Fibroblast of mammary gland (primary cell): ENCODE measurements at places on chromosomes 3 and 15.

GRCh38 chr15:80060356-80061006 is 1.0 kb downstream of the ZFAND6 start:
- DNase-seq = peak; percentile 64

- peak; percentile 77 for DNase-seq
Observed at GRCh38 chr15:81256916-81257315, 60.2 kb downstream of the IL16 start.

DNA sequence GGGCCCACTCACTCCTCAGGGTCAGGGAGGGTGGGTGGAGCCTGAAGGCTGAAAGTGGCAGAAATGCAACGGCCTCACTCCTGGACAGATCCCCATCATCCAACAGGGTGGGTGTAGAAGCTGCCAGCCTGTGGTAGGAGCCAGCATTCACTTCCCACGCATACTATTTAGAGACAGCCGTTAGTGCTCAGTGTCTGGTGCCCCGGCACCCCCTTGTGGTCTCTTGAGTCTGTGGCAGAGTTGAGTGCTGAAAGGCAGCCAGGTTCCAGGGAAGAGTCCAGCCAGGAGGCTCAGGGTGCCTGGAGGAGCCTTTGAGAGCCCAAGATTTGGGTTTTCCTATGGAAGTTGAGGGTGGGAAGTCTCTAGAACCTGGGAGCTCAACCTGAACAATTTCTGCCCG is 2.1 kb upstream of the GNAT1 start:
- DNase-seq = peak; percentile 77

GRCh38 chr15:101481917-101482525 is 7.5 kb downstream of the PCSK6 start:
- no peak for DNase-seq

DNA sequence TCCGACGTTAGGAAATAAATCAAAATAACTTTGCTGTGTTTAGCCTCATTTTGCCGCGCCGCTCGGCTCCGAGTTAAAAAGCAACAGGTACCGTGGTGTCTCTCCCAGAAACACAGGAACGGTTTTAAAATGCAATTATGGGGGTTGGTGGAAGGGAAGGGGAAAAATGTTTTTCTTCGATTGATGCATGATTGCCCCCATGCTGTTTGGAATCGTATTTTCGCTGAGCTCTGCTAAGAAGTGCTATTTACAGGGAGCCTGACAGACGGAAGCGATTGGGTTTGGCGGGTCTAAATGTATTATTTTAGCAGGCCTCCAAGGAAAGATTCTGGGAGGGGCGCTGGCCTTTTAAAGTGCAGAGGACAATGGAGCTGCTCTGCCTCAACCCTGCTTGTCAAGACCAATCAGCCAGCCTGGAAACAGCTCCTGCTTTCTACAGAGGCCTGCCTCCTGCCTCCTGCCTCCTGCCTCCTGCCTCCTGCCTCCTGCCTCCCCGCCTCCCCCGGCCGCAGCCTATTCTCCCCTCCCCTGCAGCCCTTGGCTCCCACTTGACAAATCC is 156.7 kb upstream of the TLE3 start:
- no peak for DNase-seq

DNA sequence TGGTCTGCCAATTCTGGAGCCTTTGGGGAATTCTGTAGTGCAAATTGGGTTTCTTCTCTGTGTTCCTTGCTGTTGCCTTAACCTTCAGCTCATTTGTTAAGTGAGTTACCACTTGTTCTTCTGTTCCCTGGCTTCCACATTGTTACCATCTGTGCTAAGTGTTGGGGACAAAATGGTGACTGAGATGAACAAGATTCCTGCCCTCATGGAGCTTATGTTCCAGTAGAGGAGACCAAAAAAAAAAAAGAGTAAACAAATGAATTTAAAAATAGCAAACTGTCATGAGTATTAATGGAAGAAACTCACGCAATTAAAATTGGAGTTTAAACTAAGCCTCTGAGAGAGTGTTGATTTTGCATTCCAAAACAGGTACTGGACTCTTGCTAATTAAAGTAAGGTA is 49.4 kb upstream of the ATP2C1 start:
- DNase-seq = no peak

DNA sequence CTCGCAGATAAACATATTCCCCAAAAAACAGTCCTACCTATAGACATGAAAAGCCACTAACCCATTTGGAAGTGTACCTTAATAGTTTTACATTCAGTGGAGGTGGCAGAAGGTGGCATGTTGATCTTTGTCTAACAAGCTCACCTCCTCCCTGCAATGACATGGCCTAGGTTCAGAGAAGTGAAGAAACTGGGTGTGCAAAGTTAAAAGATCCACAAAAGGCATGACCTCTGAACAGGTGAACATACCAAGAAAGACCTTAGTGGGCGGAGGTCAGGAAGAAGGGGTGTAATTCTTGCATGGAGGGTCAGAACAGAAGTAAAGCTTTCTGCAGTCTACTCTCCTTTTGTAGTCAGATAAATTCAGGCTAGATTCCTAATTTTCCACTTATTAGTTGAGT is 822 bp downstream of the MRPL3 start:
- DNase-seq = no peak

- peak; percentile 98 for DNase-seq
Observed at GRCh38 chr3:189710620-189711402, 79.6 kb downstream of the TP63 start.

DNA sequence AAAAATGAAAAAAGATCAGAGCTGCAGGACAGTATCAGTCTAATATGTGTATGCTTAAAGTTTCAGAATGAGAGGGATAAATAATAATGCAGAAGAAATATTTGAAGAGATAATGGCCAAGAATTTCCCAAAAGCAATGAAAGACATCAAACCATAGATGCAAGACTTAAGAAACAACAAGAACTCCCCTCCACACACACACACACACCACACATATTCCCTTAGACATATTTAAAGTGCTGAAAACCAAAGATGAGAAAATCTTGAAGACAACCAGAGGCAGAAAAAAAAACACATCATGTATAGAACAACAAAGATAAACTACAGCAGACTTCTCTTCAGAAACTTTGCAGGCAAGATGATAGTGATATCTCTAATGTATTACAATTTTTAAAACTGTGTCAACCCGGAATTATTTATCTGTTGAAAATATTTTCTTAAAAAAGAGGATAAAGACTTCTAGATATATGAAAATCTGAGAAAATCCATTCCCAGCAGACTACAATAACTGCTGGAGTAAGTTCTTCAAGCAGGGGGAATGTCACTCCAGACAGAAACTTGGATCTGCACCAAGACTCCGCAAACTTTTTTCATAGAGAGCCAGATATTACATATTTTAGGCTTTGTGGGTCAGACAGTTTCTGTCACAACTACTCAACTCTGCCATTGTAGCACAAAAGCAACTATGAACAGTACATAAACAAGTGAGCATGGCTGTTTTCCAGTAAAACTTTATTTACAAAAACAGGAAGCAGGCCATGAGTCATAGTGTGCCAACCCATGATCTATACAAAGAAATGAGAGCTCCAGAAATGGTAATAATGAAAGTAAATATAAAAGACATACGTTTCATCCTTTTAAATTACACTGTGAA is 223.4 kb upstream of the CGNL1 start:
- DNase-seq = peak; percentile 54

DNA sequence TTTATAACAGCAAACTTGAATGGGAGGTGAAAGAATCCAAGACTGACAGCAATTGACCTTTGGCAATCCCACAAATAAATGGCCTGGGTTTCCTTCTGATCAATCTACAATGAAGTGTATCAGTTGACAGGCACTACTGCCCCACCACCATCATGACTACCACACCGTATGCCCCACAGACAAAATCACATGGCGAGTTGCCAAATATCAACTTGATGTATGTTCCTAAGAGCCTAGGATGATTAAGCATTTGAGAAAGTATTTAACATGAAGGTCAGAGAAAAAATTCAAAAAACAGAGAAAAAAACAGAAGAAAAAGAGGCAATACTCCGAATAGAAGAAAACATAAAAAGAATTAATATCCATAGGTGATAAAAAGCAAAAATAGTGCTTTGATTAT is 215.9 kb upstream of the STAC start:
- no peak for DNase-seq

GRCh38 chr3:72347819-72348319 is 500.4 kb downstream of the SHQ1 start:
- no peak for DNase-seq

GRCh38 chr3:163708428-163708827 is 1369.9 kb downstream of the SI start:
- DNase-seq = no peak

GRCh38 chr3:37864904-37865303 is 3.2 kb downstream of the CTDSPL start:
- peak; percentile 4 for DNase-seq

DNA sequence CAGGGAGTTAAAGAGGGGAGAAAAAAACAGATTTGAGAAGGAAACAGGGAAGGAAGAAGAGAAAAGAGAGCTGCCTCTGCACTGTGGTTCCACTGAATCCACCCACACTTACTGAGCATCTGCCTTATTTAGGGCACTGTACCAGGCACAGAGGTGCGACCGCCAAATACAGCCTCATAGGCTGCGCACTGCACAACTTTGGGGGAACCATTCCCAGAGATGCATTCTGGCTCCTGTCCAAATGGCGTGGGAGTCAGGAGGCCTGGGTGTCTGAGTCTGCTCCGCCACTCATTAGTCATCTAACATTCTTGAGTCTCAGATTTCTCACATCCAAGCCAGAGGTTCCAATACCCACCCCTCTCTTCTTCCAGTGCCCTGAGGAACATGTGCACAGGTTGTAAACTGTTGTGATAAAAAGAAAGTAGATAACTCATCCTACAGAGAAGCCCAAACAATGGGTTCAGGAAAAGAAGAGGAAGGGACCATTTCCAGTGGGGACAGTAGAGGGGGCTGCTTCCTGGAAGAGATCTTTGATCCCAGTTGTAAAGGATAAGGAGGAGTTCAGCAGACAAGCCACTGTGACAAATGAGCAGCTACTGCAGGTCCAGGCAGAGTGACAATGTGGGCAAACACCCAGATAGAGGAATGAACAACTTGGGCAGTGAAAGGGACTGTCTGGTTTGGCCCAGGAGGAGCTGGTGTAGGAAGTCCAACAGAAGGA is 254.6 kb downstream of the UACA start:
- DNase-seq = peak; percentile 93

DNA sequence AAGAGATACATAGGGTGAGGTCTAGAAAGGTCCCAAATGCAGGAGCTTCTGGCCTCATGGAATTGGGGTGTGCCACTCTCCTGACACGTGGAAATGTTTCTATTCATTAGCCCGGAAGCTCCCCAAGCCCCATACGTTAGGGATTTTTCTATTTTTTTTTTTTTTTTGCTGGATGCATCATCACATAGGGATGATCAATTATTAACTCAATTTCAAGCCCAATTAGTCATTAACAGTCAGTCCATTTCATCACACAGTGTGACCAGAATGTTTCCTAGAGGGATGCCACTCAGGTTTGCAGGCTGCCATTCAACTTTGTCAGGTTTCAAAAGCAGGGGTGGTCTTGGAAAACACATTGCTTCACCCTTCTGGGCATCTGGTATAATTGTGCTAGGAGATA is 40.7 kb upstream of the MKRN3 start:
- no peak for DNase-seq

DNA sequence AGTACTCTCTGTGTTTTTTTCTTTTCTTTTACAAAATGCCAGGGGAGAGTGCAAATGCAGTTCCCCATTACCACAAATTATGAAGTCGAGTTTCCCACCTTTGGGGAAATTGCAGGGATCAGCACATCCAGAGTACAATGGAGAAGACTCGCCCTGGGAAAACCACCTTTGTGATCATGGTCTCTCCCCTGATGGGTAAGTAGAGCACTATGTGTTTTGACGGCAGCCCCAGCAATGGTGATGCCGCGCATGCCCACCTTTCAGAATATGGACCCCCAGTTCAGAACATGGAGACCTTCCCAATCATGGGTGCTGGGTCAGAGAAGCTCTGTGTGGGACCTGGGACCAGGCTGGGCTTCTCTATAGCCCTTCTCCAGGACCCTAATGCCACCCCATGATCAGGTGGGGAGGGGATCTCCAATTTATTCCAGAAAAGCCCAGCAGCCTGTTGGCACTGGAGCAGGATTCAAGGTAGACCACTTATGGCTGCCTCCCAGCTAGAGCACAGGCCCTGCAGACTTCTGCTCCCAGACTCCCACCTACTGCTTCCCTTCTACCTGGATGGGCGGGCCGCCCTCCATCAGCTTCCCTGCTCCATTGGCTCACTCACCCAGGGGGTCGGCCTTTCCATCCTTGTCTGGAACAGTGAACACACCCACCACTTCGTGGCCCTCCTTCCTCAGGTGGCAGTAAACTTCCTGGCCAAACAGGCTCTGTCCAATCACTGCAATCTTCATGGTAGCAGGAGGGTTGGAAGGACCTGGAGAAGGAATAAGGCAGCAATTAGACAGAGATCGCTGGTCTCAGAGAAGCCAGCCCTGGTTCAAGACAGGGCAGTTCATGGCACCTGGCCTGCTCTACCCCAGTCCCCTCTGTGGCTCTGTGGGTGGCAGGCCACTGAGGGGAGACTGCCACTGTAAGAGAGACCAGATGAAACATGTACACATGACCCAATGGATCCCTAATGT is 19.9 kb downstream of the ALDH1L1 start:
- no peak for DNase-seq

DNA sequence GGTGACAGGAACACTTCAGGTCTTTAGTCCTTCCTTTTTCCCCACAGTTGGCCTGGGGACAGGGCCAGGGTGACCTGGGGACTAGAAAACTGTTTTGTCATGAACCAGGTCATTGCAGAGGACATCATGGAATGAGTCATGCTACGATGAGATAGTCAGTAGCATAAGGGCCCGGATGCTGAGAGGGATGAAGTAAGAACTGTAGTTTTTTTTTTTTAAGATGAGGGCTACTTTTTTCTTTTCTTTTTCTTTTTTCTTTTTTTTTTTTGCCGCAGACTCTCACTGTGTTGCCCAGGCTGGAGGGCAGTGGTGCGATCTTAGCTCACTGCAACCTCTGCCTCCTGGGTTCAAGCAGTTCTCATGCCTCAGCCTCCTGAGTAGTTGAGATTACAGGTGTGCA is 8.0 kb downstream of the MAP2K5 start:
- peak; percentile 54 for DNase-seq

DNA sequence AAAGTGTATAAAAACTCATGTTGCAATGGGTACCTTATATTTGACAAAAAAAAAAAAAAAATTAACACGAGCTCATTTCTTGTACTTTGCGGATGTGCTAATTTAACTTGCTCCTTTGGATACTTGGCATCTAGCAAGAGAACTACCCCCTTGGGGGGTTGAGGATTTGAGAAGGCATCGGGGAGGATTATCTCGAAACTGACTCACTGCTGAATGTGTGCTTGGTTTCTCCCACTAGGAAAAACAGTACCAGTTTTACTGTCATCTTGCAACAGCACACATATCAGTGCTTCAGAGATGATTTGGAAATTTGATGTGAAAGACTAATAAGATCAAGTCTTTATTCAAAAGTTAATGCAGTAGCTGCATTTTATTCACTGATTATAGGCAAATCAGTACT is 891 bp downstream of the EXOG start:
- peak; percentile 50 for DNase-seq

DNA sequence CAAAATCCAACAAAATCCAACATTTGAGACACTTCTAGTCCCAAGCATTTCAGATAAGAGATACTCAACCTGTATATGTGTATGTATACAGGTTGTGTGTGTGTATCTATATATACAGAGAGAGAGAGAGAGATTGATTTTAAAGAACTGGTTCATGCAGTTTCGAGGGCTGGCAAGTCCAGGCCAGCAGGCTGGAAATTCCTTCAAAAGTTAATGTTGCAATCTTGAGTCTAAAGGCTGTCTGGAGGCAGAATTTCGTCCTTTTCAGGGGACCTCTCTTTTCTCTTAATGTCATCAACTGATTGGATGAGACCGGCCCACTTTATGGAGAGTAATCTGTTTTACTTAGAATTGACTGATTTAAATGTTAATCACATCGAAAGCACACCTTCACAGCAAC is 199.6 kb upstream of the IL12A start:
- no peak for DNase-seq

GRCh38 chr3:150062492-150062891 is 91.8 kb upstream of the PFN2 start:
- DNase-seq = peak; percentile 84
